Stimulated activated memory B cell treated with anti-CD40 and anti-IgM and Interleukin-4, amounts not matched to agents 10 μg/mL and 1 μg/mL and 100 μg/mL, for 72 hours (primary cell): ENCODE measurements at places on chromosomes 11 and 22.
A peak's percentile ranks its signal among the peaks of the same experiment; 100 is the strongest.

DNA sequence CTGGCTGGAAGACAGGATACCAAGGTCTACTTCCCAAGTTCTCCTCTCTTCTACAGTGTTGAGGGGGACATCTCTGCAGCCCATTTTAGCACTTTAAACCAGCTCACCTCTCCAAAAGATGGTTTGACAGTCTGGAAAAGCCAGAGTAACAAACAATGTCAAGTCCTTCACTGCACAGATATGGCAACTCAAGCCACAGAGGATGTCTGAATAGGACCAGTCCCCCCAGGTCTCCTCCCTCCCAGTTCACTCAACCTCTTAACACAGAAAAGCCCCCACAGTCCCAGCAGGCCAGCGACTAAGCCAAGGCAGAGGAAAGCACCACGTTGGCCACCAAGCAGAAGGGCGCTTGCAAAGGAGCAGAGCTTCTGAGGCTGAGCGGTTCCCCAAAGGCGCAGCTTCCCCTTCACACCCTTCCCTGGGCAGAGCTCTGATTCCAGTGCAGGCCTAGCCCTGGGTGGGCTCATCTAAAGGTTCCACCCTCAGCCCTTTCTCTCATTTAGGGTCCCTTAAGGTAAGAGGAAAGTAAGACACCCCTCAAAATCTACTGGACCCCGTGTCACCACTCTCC is 62.7 kb downstream of the PAK1 start:
- ATAC-seq, result peak; percentile 76

GRCh38 chr11:27857014-27857413 is 156.8 kb upstream of the BDNF start:
- no peak for ATAC-seq

GRCh38 chr11:30758012-30758411 is 171.9 kb upstream of the MPPED2 start:
- ATAC-seq, result no peak

- no peak for ATAC-seq
Observed at GRCh38 chr11:113048820-113049768, 87.9 kb downstream of the NCAM1 start.

DNA sequence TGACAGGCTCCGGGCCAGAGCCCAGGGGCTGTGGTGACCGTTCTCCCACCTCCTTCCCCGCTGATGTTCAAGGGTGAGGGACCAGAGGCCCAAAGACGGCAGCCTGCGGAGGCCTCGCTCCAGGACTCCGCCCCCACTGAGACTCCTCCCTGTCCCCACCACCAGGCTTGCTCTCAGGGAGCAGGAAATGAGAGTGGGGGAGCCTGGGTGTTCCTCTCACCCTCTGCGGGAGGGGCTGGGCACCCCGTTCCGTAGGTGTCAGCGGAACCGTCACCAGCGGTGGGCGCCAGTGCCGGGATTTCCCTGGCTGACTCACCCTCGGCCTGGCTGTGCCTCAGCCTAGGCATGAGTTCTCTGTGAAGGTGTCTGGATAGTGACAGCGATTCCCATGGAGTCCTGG is 15.7 kb downstream of the DAGLA start:
- ATAC-seq, result peak; percentile 81

DNA sequence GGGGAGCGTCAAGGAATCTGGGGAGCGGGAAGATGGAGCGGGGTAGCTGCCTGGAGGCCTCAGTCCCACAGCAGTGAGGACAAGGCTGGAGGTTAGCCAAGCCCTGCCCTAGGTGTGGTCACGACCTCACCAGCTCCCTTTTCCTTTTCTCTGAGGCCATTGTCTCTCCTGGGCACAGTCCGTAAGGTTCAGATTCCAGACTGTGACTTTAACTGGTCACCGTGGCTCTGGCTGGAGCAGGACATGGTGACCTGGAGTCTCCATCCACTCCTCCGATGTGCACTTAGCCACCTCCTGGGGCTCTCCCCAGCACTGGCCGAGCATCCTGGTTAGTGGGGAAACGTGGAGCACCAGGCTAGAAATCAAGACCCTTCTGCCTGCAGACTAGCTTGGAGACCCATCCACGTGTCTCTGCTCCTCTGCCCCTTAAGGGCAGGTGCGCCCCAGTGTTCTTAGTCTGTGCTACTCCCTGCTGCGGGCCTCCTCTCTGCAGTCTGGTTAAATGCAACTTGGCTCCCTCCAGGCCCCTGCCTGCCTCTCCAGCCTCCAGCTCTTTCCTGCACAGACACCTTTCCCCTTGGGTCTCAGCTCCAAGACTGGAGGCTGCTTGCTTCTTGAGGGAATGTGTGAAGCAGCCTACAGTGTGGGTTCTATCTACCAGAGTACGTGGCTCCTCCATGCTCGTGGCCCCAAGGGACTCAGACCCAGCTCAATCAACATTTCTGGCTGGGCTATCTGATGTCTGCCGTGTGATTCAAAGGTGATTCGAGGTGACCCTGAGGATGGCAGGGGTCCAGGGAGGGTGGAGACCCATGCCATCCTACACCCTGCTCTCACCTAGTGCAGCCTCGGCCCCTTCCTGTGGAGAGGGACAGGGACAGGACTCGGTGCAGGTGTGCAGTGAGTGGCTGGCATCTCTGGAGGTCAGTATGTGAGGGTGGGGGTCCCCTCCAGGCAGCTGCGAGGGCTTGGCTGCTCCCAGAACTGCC is 5.2 kb downstream of the SLC25A1 start:
- ATAC-seq, result no peak

GRCh38 chr11:24375931-24376330 is 120.9 kb upstream of the LUZP2 start:
- ATAC-seq, result no peak

DNA sequence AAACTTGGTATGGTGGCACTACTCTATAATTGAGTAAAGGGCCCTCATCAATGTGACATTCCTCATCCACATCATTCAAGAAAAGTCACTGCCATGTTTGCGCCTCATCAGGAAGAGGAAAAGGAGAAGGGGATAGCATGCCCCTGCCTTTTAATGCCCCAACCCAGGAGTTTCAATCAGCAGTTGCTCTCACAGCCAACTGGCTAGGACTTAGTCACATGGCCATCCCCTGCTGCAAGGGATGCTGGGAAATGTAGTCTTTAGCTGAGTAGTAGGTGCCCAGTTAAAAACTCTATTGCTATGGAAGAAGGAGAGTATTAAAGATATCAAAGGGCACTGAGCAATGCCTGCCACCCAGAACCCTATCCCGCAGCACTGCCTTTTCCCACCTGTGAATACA is 10.9 kb upstream of the CCND1 start:
- no peak for ATAC-seq

GRCh38 chr11:88175569-88176075 is 379 bp upstream of the RAB38 start:
- ATAC-seq, result peak; percentile 35

- no peak for ATAC-seq
Observed at GRCh38 chr22:19994851-19995610, 21.6 kb downstream of the ARVCF start.

GRCh38 chr11:112965656-112966055 is 4.4 kb downstream of the NCAM1 start:
- ATAC-seq, result no peak

DNA sequence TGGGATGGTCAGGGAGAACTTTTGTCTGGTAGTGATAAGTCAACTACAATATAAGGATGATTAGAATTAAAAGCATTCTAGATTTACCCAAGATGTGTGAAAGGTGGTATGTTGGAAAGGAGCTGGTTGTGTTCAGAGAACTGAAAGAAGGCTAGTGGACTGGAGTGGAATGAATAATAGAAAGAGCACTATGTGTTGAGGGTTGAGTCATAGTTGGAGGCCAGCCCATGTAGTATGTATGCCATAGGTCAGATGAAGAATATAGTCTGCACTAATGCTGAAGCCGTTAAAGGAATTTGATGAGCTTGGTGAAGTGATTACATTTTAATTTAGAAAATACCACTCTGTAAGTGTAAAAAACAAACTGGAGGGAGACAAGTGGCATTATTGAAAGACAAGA is 514.1 kb downstream of the CNTN5 start:
- no peak for ATAC-seq

DNA sequence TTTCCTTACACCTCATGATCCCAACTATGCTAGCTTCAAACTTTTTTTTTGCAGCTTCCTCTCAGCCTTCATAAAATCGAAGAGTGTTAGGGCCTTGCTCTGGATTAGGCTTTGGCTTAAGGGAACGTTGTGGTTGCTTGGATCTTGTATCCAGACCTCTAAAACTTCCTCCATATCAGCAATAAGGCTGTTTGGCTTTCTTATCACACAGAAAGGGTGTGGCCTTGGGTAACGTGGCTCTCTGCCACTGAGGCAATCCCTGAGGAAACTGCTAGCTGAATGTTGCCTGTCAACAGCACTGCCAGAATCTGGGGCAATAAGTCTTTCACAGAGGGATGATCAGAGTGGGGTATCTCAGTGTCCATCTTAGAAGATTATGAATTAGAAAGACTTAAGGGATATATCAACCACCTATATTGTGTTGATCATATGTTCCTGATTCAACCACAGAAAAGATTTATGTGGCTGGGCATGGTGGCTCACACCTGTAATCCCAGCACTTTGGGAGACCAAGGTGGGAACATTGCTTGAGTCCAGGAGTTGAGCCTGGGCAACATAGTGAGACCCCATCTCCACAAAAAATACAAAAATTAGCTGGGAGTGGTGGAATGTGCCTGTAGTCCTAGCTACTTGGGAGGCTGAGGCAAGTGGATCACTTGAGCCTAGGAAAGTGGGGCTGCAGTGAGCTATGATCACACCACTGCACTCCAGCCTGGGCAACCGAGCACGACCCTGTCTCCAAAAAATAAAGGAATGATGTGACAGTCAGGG is 12.5 kb upstream of the CUL5 start:
- ATAC-seq, result no peak

GRCh38 chr11:122833846-122834464 is 4.3 kb upstream of the CRTAM start:
- no peak for ATAC-seq

DNA sequence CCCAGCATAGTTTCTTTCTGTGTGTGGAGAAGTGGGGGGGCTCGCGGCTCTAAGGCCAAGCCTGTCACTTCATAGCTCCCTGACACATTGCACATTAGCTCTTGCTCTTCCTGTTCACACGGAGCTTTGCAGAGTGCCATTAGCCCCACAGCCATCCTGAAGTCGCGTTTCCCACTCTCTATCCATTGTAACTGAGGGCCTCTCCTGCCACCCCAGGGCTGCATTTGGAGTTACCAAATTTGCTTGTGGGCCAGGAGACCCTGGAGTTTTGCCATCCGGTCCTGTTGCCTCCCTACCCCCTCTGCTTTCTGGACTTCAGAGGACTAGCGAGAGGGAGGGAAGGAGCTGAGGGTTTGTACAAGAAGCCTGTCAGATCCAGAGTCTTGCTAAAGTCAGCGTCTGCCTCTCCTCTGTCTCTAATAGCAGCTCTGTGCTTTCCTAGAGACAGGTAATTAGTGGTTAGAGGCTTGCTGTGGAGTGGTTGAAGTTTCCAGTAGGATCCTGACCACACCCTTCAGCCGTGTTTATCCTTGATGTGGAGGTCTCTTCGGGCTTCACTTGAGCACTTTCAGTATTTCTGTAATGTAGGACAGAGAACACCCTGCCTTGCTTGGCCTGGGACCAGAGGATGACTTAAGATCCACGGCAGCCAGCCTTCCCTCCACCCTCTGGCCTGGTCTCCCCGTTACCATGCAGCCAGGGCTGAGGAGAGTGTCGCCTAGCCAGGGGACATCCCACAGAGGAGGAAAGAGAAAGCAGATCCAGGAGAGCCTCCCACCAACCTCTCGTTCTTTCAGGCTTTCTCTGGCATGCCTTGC is 14.1 kb downstream of the DCPS start:
- ATAC-seq, result no peak

DNA sequence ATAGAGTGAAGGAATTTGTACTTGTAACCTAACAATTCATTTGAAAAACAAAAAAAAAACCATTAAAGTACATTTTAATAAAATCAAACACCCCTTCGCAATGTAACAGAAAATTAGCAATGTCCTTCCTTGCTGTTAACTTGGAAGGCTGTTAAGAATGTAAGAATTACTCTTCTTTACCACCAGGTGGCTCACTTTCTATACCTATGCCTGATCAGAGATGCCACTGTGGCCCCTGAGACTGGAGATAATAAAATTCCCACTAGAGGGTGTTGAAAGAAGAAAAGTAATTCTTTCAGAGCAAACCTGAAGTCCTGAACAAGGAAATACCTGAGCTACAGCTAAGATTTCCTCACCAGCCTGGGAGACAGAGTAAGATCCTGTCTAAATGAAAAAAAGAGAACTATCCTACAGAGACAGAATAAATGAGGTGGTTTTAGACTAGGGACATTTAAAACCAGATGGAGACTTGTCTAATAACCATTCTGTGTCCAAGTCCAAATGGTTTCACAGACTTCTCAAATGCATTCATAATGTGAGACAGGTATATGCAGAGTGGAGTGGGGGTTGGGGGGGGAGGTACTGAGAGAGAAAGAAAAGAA is 1089.3 kb downstream of the FAM181B start:
- ATAC-seq, result peak; percentile 59

DNA sequence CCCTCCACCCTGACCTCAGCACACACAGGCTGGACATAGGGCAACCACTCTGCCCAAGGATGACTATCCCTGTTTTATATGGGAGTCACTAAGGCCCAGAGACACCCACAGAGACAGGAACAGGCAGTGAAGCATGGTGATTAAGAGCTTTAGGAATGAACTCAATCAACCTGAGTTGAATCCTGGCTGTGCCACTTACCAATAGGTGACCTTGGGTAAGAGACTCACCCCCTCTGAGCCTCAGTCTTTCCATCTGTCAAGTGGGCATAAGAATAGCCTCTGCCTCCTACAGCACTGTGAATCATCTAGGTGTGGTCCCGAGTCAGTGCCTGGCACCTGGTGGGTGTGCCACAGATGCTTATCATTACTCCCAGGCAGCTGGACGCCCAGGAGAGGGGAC is 6.8 kb downstream of the CRYBB1 start:
- no peak for ATAC-seq

DNA sequence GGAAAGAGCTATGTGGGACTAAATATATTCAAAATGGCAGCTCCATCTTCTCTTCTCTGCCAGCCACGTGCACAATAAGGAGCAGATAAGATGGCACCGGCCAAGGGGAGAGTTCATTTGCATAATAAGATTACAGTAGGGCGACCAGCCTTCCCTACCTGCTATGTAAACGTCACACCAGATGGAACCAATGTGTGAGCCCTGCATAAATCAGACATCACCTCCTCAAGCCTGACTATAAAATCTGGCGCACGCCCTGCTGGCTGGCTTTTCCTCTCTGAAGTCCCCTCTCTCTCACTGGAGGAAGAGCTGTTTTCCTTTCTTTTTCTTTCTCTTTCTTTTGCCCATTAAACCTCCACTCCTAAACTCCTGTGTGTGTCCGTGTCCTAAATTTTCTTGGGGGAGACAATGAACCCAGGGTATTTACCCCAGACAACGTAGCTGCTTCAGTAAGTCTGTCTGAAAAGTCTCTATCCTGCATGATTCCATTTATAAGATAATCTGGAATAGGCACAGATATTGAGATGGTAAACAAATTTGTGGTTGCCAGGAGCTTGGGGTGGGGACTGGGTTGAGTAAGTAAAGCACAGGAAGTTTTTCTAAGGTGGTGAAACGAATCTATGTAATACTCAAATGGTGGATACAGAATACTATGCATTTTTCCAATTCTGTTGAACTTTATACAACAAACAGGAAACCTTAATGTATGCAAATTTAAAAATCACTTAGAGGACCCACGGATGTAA is 670.0 kb upstream of the KIRREL3 start:
- no peak for ATAC-seq
